ENCODE measurements at places on chromosomes 13 and 19.

DNA sequence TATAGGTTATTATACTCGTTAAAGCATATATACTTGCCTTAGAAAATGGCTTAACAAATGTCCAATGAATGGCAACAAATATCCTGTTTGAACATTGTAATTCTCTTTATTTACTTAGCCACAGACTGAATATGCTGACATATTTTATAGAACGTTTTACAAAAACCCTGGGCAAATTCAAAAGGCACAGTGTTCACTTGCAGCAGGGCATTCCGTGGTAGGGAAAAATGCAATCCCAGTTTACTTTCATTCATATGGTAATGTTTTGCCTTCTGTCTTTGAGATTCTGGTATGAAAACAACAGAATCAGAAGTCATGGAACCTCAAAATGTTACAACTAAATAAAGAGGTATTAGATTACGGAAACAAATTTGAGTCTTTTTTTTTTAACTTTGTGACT is 56.2 kb upstream of the MYCBP2 start:
- no peak for DNase-seq

DNA sequence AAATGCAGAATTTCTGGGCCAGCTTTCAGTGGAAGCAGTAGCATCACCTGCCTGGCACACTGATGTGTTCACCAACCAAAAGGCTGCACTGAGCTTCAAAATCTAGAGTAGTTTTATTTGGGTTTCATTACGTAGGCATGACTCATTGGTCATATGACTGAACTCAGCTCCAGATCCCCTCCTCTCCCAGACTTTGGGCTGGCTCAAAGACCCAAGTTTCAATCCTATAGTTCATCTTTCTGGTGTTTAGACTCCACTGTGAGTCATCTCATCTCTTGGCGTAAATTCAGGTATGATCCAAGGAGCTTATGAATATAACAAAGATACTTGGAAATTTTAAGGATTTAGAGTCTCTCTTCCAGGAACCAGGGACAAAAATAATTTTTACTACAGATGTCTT is 17.7 kb downstream of the ZMYM5 start:
- DNase-seq: peak; percentile 94

- DNase-seq: peak; percentile 58
Observed at GRCh38 chr19:5988517-5989387, 10.8 kb upstream of the RANBP3 start.

GRCh38 chr13:98265692-98266551 is 88.9 kb upstream of the RNF113B start:
- peak; percentile 52 for DNase-seq

DNA sequence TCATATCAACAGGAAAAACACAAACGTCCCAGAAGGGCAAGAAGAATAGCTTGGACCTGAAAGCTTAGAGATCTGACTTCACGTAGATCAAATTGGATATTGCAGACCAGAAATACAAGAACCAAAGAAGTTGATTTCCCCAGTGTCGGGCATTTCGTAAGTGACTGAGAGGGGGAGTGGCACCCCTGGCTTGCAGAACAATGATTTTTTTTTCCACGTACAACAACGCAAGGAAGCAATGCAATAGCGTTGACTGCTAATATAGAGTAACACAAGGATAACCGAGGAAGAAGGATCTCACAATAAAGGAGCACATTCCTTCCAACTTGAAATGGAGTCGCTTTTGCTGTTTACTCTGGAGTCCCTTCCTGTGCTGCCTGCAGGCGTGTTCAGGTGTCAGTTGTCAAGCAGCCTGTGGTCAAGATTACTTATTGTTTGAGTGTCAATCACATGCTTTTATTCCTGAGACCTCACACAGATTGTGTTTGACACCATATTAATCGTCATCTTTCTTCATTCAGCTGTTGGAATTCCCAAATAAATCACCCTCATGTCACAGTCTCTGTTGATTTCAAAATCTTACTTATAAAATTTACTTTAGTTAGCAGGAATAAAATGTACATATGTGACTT is 139.4 kb downstream of the FREM2 start:
- no peak for DNase-seq

DNA sequence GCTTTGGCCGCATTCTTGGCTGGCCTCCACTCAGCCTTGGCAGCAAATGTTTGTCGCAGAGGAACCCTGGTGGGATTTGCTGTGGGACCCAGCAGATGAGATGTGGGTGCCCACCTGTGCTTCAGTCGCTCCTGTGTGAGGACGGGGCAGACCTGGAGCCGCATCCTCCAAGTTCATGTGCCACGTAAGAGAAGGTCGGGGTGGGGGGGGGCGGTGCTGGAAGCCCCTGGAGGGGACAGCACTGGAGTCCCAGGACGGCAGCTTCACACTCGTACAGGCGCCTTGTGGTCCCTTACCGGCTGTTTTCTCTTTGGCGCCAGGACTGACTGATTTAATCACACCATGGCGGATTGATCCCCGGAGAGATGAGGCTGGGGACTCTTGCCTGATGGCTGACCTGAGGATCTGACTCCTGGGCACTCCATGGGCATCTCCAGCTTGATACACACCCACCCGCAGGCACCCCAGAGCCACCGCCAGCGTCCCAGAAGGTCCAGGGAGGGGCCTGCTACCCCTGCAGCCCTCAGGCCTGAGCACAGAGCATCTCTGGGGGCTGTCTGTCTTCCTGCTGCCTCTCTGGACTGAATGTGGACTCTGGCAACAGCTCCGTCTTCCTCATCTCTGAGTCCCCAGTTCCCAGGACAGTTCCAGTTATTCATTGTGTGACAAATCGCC is 10.0 kb upstream of the GRTP1 start:
- DNase-seq: no peak

- DNase-seq: no peak
Observed at GRCh38 chr13:48410199-48410598, 2.7 kb downstream of the LPAR6 start.

DNA sequence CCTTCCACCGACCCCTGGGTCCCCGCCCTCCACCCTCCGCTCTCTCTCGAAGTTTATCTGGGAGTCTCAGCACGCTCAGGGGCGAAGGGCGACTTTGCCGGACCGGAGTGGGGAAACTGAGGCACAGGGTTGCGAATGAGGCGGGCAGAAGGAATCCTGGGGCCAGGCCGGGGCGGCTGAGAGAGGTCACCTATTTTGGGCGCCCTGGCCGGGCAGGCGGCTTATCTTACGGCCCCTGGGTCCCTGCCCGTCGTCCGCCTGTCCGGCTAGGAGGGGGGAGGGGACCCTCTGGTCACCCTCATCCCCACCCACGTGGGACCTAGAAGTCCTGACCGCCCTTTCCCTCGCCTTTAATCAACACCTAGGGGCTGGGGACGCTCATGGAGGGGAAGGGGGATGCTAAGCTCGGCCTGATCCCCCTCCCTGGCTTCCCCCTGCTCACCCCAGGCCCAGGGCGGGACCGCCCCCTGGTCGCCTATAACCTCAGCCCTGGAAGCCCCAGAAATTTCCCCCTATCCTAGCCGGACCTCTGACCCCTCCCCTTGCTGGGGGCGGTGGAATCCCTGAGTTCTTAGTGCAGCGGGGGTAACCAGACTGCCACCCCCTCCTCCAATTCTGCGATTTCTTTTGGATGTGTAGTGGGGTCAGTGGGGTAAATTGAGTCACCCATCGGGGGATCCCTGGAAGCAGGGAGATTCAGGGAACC is 556 bp downstream of the TRIP10 start:
- peak; percentile 62 for DNase-seq

Data from muscle of leg (tissue), 16 donors.